Hematopoietic multipotent progenitor cell treated with erythropoietin and hydrocortisone succinate and interleukin-3 and kit ligand, for 15 days (in vitro differentiated cells): ENCODE measurements at places on chromosomes 5 and 9.

- DNase-seq: no peak
Observed at GRCh38 chr5:55051357-55051756, 27.3 kb downstream of the GZMK start.

DNA sequence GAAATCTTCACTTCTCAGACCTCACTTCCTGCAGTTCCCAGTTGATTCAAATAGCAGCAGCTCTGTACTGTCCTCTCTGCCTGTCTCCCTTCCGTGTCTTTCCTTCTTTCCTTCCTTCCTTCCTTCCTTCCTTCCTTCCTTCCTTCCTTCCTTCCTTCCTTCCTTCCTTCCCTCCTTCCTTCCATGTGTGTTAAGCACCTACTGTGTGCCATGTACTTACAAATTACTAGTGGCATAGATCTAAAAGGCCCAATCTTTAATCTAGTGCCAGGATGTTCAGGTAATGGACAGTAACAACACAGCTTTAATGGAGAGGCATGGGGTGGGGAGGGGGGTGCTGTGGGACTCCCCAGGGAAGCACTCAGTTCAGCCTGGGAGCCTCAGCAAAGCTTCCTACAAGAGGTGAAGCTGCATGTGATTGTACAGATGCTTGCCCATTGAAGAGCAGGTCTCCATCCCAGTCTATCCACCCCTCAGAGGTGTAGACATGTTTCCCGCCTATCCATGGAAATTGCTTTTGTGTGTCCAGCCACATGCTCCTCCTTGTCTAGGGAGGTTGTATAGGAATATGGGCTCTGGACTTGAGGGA lies 106.0 kb downstream of the RGS3 start:
- no peak for DNase-seq

GRCh38 chr5:68708842-68709170 lies 385.0 kb upstream of the SLC30A5 start:
- DNase-seq: no peak

- DNase-seq: no peak
Observed at GRCh38 chr9:12060811-12061210, 632.4 kb upstream of the TYRP1 start.

- DNase-seq: no peak
Observed at GRCh38 chr5:88671505-88672499, 211.2 kb downstream of the MEF2C start.

DNA sequence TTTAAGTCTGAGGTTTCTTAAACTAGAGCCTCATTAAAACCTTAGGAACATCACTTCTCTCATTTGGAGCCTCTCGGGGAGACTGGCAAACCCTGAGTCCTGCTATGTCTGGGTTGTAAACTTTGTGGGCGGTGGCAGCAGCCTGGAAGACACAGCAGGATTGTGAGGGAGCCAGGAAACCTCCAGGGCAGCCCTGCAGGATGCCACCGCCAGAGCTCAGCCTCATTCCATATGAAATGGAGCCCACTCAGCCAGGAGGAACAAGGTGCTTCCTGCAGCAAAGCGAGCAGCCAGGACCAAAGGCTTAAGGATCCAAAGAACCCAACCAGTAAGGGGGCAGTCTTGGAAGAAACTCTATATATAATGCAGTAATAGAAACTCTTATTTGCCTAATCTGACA lies 37.9 kb upstream of the IDNK start:
- DNase-seq: no peak

GRCh38 chr5:55370291-55370925 lies 62.6 kb downstream of the MTREX start:
- DNase-seq: no peak

DNA sequence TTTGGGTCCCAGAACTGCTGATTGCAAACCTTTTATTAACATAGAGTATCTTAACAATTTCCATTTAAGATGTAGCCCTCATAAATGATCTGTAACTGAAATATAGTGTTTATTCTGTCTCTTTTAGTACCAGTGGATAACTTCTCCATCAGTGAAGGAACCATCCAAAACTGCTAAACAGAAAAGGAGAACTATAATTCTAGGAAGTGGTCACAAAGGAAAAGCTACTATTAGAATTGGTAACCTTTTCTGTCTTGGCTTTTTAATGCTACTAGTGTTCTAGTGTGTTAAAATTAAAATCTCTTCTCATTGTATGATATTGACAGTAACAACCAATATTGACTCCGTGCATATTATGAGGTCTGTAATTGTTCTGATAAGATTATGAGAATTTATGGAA lies 12.8 kb downstream of the CEP78 start:
- no peak for DNase-seq

GRCh38 chr9:135268981-135269380 lies 181.5 kb downstream of the OLFM1 start:
- DNase-seq: no peak

DNA sequence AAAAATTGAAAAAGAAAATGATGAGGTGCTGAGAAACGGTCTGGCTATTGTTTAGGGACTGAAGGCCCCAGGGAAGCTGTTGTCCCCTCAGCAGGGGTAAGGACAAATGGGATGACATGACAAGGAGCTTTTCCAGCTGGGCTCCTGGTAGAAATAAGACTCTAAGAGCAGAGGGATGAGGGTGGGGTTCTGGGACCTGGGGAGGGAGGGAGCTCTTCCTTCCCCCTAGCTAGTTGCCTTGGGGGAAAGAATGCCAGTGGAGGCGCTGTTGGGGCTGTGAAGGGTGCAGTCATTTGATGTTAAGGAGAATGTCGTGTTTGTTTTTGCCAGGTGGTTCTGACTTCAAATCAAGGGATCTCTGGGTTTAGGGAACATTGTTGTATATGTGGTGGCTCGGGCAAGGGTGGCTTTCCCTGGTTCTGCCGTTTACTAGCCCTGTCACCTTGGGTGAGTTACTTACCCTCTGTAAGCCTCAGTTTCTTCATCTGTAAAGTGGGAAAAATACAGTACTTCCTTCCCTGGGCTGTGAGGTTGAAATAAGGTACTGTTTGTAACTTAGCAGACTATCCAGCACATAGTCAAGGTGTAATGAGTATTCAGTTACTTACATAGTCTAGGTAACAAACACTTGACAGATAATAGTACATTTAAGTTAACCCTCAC lies 47.8 kb downstream of the WWC1 start:
- DNase-seq: no peak

DNA sequence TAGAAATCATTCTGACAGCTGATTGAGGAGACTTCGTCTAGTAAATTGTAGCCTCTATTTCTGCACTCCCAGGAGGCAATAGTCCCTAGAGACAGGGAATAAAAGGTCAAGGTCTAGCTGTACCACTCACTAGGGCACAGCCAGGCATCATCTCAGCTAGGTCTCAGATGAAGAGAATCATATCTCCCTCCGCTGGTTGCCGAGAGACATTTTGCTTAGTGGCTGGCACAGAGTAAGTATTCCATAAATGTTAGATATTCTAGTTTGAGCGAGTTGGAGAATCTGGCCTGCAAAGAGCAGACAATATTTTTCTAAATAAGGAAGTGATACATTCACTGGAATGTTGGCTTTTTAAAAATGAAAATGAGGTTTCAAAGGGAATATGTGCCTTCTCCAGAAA lies 180.4 kb upstream of the ACTBL2 start:
- DNase-seq: no peak

GRCh38 chr9:28396058-28396457 lies 822.8 kb upstream of the C9orf72 start:
- DNase-seq: no peak

DNA sequence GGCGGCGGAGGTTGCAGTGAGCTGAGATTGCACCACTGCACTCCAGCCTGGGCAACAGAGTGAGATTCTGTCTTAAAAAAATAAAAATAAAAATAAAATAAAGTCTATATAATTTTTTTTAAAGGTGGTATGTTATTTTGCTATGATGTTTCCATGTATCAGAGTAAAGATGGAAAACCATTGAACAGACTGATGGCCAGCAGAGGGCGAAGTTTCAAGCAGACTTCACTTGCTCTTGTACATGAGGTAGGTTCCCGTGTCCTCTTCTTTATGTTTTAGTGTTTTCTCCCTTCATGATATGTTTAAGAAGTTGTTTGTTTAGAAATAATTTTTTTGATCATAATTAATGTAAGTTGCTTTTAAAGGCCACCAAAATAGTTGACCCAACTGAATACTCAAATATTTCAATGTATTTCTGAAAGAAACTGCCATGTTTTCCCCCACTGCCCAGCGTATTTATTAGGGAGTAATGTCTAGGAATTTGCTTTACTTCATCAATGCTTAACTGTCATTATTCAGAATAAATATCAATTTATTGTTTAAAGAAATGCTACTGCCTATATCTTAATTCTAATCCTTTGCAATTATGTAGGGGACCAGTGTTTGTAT lies 146.4 kb downstream of the HACD4 start:
- peak; percentile 41 for DNase-seq
